ENCODE measurements at places on chromosomes 5 and 9. TPM values are rescaled to one million over a fixed set of nuclear protein-coding genes. Genes with fewer than 3 reads are reported as not detected.

DNA sequence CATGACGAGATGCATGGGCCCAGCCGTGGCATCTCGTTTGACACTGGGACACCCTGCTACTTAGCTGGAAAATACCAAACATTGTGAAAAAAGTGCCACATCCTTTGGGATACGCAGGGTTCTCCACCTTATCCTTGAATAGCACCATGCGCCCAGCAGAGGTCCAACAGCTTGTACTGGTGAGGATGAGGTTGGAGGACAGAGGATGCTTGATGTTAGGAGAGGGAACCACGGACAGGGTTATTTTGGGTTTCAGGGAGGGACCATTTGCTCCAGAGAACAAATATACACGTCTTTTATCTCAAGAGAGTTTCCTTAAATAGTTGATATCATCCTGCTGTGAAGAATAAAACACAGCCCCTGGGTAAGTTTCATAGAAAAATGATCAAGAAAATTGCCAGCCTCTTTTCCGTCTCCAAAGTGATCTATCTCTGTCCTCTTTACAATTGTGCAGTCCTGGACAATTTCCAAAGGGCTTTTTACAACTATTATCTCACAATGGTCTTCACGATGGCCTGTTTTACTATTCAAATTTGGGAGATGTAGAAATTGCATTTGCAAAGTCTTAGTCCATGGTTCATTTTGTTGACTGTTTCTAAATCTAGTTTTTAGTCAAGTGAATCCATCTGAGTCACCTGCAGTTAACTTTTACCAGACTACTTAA lies 19.9 kb upstream of the FRRS1L start:
- no peak for ATAC-seq

DNA sequence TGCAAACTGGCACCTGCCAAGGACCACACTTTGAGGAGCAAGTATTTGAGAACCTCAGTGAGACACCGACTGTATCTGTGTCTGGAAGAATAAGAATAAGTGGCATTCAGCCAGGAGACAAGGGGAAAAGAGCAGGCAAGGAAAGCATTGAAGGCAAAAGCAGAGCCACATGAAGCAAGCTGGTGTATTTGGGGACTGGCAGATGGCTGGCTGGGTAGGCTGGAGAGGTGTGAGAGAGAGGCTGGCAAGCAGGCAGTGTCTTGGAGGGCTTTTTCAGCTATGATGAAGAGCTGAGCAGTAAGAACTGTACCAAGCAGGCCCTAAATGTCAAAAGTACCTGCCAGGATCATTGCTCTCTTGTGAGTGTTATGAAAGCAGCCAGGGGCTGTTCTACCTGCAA lies 14.1 kb upstream of the C5orf58 start:
- no peak for ATAC-seq

GRCh38 chr5:172599204-172599567 lies 41.9 kb upstream of the NEURL1B start:
- no peak for ATAC-seq

The THG1L gene
- 20.6 TPM for total RNA-seq

The C9 gene
- not detected for total RNA-seq
